Sigmoid colon (tissue), 7 donors: ENCODE measurements at places on chromosomes 16 and 17. TPM values are rescaled to one million over a fixed set of nuclear protein-coding genes. Genes with fewer than 3 reads are reported as not detected.

GRCh38 chr16:25176136-25176535, 40.6 kb upstream of the AQP8 start:
- H3K27me3 ChIP-seq = no peaks in the 10 kb centered on the region
- no peak overlapping the region for H3K4me3 ChIP-seq
- H3K27ac ChIP-seq = no peak overlapping the region
- no peaks in the 10 kb centered on the region for H3K4me1 ChIP-seq
- no peak for DNase-seq

GRCh38 chr17:46943218-46943500, 20.2 kb downstream of the GOSR2 start:
- H3K4me1 ChIP-seq = peaks cover 20% of the 10 kb centered on the region
- DNase-seq = no peak
- peaks cover 8% of the 10 kb centered on the region for H3K36me3 ChIP-seq
- no peak overlapping the region for H3K4me3 ChIP-seq
- no peaks in the 10 kb centered on the region for H3K27me3 ChIP-seq

GPR142 gene
- not detected for total RNA-seq

- H3K36me3 ChIP-seq = no peaks in the 10 kb centered on the region
- no peaks in the 10 kb centered on the region for H3K4me1 ChIP-seq
- H3K4me3 ChIP-seq = no peak overlapping the region
- DNase-seq = no peak
- no peaks in the 10 kb centered on the region for H3K27me3 ChIP-seq
These were observed 358.2 kb downstream of the KIF2B start for GRCh38 chr17:54180950-54181349.

KRTAP16-1 gene
- not detected for total RNA-seq

CACNG1 gene
- total RNA-seq = not detected

- H3K36me3 ChIP-seq = peaks cover 46% of the 10 kb centered on the region
- H3K4me1 ChIP-seq = peaks cover 3% of the 10 kb centered on the region
- no peak overlapping the region for H3K4me3 ChIP-seq
- no peak for DNase-seq
- H3K27me3 ChIP-seq = no peaks in the 10 kb centered on the region
These were observed 27.3 kb downstream of the SMYD4 start for GRCh38 chr17:1802429-1802828.

KRT36 gene
- total RNA-seq = not detected
